ENCODE measurements at places on chromosomes 11 and 22.

- DNase-seq, result no peak
Measured at GRCh38 chr22:20002636-20003035, 14.0 kb downstream of the ARVCF start.

DNA sequence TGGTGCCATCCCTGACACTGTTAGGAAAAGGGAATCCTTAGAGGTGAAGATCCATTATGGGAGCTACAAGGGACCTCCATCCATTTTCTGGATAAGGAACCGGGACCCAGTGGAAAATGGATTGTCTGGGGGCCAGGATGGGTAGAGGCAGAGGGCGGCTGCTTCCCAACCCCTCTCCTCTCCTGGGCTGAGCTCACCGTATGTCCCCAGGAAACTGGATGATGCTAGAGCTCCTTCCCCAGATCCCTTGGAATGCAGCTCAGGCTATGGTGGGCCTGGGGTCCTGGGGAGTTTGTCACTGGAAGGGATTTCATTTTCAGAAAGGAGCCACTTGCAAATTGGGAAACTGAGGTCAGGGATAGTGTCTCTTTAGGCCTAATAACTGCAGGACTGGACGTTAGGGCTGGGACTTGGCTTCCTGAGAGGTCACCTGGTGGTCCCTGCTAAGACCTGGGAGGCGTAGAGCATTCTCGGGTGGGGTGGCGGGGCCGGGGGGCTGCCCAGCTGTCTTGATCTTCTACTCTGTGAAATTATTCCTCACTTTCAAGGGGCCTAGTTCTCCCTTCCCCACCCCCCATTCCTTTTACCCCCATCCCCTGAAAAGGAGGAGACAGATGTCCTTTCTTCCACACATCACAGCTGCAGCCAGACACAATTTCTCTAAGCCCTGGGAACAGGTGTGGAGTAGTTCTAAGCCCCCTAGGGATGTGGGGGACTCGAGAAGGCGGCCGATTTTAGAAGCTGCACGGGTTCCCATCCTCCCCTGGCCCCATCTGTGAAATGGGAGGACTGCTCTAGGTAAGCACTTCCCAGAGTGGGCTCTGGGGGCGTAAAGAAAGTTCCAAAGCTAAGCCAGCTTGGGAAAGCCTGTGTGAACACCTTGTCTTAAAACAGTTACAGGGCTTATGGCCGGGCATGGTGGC lies 99.8 kb downstream of the PKNOX2 start:
- no peak for DNase-seq

- no peak for DNase-seq
Measured at GRCh38 chr11:108895579-108896480, 231.0 kb downstream of the DDX10 start.

- DNase-seq, result no peak
Measured at GRCh38 chr22:20126284-20127029, 5.1 kb upstream of the ZDHHC8 start.

DNA sequence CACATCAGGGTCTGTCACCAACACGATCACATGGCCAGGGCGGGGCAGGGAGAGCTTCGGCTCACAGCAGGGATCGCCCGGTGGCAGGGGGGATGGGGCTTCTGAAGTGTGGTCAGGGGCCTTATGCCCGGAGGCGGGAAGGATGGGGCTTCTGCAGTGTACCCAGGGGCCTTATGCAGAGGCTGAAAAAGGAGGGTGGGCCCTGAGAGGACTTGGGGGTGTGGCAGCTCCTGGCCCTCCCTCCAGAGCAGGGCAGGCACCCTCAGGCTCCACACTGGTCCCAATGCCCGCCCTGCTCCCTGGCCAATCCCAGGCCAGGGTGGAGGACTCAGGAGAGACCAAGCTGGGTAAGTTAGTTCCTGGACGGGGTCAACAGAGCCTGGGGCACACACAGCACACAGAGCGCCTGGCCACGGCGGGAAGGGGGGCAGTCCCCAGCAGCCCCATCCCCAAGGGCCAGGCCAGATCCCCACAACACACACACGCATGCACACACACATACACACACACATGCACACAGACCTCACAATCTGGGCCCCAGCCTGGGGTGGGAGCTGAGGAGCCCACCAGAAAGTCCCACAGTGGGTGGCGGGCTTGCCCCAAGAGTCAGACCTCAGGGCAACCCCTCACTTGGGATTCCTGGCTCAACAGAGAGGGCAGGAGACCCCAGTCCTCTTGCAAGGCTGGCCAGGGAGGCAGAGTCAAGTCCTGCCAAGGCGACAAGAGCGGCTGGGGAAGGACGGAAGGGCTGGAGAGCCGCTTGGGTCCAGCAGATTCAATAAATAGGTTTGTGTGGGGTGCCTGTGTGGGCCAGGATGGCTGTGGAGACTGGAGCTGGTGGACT lies 1.1 kb upstream of the CEND1 start:
- DNase-seq, result no peak

DNA sequence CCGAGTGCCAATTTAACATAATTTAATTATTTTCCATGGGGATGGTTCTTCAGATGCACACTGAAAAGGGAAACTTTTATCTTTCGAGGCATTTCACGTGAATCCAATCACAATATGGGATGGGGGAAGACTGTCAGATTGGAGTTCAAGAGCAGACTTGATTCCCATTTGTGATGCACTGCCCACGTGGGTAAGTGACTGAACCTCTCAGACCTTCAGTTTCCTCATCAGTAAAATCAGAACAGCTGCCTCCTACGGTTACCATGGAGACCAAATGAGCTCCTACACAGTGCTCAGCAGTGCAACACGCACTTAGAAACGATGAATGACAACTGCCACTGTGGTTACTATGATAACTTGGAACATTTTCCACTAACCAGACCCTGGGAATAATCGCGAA lies 21.7 kb downstream of the KIAA0930 start:
- no peak for DNase-seq
